Stimulated activated CD8-positive, alpha-beta memory T cell treated with anti-CD3 and anti-CD28 coated beads, Interleukin-2, amount 100 ng/mL, for 1 hour (primary cell): ENCODE measurements at places on chromosomes 4 and X.
A peak's percentile ranks its signal among the peaks of the same experiment; 100 is the strongest.

DNA sequence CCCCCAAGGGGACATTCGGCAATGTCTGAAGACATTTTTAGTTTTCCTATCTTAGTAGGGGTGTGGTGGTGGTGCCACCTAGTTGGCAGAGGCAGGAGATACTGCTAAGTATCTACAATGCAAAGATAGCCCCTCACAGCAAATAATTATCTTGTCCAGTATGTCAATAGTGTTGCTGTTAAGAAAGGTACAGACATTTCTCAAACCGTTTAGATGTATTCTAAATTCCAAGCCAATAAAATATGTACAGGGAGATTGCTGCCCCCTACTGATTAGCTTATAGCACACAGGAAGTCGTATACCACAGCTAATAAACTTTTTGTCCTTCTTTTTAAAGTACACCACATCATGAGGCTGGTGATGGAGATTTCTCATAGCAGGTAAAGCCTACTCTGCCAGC lies 260.5 kb downstream of the TMA16 start:
- no peak for DNase-seq

GRCh38 chrX:72255445-72255844 lies 16.6 kb upstream of the ERCC6L start:
- DNase-seq = no peak

DNA sequence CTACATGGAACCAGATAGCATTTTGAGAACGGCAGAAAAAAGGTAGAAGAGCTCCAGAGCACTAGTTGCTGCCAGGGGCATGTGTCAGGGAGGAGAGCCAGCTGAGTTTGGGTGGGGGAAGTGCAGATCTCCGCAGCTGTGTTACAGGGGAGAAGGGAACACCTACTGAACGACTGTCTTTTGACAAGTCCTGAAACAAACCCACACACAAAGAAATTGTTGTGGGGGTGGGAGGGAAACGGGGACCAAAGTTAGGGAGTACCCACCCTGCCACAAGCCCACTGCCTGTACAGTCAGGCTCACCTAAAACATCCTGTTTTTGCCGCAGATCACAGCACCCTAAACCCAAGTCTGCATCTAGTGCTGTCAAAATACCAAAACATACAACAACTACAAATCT lies 55.5 kb downstream of the LEF1 start:
- DNase-seq = peak; percentile 14

GRCh38 chr4:123972031-123972430 lies 575.4 kb downstream of the SPRY1 start:
- DNase-seq = no peak

DNA sequence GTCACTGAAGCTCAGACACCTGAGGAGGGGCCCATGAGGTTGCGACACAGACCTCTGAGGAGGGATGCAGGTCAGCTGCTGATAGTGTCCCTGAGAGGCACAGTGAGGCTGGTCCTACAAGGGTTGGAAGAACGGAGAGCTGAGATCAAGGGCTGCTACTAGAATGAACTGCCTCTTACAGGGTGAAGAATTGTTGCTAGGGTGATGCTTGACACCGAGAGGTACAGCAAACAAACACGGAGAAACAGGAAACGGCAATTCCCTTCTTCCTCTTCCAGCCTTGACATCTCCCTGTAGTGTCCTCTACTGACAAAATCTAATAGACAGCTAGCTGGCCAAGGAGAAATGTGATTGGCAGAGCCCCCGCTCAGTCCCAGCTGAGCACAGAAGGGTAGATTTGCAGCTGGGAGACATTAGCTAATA lies 11.8 kb upstream of the HPGDS start:
- DNase-seq = no peak

DNA sequence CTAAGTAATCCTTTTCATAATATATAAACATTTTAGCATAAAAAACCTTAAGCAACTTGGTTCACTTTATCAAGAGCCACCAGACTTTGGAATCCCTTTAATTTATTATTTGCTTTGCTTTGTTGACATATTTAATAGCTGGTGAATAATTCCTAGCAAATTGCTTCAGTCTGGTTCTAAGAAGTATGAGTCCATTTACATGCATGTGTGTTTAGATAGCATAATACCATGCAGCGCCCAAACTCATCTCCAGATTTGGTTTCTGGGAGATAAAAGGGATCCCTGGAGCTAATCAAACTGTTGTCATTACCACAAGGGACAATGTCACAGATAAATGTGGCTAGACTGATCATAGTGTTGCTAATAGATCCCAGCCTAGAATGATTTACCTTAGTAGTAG lies 111.8 kb downstream of the TMEM144 start:
- no peak for DNase-seq

DNA sequence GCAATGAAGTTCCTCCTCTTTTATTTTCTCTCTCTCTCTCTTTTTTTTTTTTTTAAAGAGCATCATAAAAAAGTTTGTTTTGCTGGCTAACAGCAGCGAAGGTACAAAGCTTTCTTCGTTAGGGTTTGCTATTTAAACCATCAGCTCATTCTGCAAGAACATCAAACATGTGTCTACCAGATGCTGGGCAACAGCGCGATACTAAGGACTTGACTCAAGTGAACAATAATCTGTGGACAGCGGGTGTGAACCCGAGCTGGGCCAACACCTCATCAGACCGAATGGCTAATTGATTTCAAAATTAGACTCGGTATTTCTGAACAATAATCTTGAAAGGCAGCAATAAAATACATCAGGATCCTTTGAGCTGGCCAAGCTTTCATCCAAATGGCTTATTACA lies 246.4 kb downstream of the FBXO8 start:
- no peak for DNase-seq

DNA sequence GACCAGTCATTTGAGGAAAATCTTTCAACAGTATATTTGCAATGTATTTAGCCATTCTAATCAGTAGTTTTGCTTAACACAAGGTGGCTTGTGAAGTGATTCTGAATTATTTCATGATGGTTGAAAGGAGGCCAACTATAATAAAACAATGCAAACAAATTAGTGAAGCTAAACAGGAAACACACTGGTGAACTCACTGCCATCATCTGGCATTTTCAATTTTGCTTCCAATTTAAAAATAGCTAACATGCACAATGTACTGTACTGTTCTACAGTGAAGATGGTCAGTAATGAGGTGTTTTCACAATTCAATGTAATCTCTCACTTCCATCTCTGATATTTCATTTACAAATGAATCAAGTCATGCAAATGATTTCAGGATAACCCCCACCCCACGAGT lies 31.1 kb downstream of the PGRMC2 start:
- DNase-seq = no peak

DNA sequence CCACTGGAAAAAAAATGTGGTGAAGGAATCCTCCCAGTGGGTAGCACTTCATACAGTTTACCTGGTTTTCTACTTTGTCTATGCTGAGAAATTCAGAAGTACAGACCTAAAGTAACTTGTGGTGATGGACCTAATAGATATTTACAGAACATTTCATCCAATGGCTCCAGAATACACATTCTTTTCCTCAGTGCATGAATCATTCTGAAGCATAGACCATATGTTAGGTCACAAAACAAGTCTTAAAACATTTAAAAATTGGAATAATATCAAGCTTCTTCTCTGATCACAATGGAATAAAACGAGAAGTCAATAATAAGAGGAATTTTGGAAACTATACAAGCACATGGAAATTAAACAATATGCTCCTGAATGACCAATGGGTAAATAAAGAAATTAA lies 450.1 kb upstream of the INTU start:
- DNase-seq = no peak
